Activated effector memory CD4-positive, alpha-beta T cell treated with anti-CD3 and anti-CD28 coated beads, Interleukin-2, amount 50 U/mL, for 16 hours (primary cell): ENCODE measurements at places on chromosomes 16 and 17.

DNA sequence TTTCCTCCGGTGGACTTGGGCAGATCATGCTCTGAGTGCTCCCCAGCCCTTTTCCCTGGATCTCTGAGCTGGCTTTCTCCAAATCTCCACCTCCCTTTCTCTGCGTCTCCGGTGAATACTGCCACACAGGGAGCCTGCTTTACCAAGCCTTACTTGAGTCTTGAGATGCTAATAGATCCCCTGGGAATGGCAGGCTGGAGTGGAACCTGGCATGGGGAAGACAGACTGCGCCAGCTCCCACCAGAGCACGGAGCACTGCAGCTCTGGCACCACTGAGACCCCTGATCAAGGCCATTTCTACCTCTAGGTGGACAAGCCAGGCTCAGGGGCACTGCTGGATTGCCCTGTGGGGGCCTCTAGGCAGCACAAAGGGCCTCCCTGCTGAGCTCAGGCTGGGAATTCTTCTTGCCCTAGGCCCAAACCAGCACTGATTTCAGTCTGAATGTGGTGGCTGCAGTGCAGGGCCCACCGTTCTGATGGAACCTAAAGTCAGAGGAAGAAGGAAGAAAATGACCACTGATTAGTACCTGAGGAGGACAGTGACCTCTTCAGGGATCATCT, 74.3 kb upstream of the CRHR1 start:
- no peak for DNase-seq

DNA sequence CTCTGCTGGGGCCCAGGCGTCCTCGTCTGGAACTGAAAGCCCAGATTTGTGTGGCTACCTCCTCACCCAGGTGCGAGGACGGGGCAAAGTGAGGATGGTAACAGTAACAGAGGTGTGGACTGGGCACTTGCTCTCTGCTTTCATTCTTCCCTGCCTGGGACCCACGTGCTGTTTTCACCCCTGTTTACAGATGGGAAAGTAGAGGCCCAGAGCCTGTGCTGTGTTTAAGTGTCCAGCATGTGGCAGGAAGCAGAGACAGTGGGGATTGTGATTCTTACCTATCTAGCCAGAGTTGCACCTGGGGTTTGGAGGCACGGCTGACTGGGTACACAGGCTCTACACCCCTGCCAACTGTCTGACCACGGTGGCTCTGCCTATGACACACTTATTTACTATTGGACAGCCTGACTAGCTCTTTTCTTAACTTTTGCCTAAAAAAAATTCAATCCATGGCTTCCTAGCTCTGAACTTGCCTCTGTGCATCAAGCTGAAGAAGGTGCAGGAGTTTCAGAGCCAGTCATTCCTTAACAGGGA, 155.4 kb downstream of the CLEC16A start:
- no peak for DNase-seq

GRCh38 chr16:81040131-81040530, 4.5 kb downstream of the ATMIN start:
- no peak for DNase-seq

DNA sequence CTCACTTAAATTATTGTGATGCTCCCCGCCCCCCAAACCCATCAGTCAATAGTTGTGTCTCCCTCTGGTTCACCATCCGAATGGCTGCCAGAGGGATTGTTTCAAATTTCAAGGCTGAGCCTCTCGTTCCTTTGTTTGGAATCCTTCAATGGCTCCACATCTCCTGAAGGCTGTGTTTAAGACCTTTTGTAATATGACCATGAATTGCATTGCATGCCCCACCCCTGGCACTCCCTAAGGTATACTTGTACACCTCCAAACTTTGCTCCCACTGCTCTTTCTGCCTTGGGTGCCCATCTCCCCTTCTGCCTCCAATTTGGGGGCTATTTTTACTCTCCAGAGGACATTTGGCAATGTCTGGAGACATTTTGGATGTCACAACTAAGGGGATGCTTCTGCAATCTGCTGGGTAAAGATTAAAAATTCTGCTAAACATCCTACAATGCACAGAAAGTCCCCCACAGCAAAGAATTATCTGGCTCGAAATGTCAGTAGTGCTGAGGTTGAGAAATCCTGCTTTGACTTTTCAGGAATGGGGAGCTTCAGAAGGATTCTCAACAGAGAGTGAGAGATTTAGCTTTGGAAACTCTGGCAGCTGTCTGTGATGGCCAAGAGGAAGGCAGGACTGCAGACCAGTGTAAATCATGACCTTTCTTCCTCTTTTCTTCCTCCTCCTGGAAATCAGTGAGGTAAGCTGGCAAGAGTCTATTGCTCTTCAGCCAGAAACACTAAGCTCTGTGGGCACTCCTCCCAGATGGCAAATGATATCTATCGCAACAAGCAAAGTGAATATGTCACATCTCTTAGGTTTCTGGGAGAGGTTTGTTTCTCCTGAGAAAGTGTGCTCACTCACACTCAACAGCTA, 8.7 kb upstream of the IL4R start:
- no peak for DNase-seq

GRCh38 chr17:1484676-1485422, 7.6 kb downstream of the MYO1C start:
- peak; percentile 83 for DNase-seq

GRCh38 chr17:81101614-81102306, 63.5 kb upstream of the PVALEF start:
- peak; percentile 96 for DNase-seq

GRCh38 chr17:67032382-67032781, 12.0 kb upstream of the CACNG1 start:
- no peak for DNase-seq

GRCh38 chr16:82824408-82824807, 197.6 kb downstream of the CDH13 start:
- no peak for DNase-seq

DNA sequence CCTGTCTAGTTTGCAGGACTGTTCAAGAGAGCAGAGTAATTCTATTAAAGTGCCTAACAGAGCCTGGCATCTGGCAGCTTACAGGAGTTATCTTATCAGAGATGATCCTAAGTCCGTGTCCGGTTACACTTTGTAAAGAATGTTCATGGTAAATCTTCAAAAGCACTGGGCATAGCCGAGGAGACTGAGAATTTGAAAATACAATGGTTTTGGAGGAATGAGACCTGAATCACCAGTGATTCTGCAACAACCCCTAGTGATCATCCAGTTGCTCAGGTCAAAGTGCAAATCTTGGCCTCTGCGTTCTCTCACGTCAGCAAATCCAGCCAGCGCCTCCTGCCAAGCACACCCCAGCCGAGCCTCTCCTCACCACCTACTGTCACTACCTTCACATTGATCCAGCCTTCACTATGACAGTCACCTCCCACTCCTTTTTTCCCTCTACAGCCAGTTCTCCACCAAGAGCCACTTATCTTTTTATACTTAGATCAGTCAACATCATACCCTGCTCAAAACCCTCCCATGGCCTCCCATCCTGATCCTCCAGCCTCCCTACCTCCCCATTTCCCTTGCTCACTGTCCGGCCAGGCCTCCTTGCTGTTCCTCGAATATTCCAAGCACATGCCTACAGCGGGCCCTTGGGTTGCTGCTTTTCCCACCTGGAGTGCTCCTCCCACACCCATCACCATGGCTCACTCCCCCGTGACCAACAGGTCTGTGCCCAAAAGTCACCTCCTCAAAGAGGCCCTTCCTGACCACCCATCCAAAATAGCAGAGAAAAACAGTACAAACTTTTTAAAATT, 57.4 kb upstream of the ERN1 start:
- DNase-seq, result no peak
